Body of pancreas (tissue), 4 donors: ENCODE measurements at places on chromosomes 13 and 19. TPM values are rescaled to one million over a fixed set of nuclear protein-coding genes. Genes with fewer than 3 reads are reported as not detected.

- no peak for DNase-seq
Observed at GRCh38 chr19:47821460-47822020, at the start of gene CRX. TSS of gene CRX (plus strand) at chr19:47821937. CDS start at chr19:47834444, 12,507 bp downstream.

DNA sequence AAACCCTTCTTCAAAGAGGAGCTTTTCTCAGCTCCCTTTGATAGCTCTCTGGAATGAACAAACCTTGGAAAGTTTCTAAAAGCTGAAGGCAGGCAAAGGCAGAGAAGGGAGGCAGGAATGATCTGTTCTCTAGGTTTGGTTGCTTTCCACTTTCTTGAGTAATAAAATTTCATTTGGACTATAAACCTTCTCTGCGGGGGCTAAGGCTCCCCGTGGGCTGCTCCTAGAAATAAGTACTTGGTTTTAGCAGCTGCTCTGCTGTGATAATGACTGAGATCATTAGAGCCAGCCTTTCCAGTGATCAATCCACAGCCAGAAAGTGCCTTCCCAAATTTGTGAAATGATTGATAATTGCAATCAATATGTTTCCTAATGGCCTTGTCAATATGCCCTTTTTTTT lies 183.8 kb upstream of the HTR2A start:
- no peak for DNase-seq

GRCh38 chr13:84118839-84119409 lies 236.7 kb upstream of the SLITRK1 start:
- DNase-seq, result no peak

DNA sequence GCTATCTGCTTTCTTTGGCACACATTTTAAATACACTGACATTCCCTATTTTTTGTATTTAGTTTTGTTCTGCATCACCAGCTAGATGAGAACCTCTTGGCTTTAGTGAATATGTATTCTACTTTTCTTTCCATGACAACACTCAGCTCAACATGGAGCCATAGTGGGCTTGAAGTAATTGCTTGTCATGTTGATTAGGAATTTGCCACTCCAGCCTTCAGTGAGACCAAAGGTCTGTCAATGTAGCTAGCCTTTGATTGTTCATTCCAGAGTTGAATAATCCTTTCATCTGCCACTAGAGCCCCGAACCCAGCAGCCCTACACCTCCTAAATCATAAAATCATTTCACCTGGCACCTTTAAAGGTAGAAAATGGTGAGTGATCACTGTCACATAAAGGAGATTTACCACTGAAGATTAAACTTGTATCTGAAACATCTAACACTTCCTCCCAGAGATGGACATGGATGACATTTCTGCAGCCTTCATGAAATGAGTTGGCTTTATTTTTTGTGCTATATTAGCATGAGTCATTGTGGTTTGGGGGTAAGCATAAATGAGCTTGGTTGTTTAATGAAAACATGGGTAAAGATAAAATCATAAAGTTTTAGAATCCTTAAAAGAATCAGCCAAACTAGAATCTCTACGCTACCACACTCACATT lies 29.2 kb upstream of the GARRE1 start:
- no peak for DNase-seq

GRCh38 chr13:101399365-101399764 lies 16.9 kb downstream of the NALCN start:
- no peak for DNase-seq

DNA sequence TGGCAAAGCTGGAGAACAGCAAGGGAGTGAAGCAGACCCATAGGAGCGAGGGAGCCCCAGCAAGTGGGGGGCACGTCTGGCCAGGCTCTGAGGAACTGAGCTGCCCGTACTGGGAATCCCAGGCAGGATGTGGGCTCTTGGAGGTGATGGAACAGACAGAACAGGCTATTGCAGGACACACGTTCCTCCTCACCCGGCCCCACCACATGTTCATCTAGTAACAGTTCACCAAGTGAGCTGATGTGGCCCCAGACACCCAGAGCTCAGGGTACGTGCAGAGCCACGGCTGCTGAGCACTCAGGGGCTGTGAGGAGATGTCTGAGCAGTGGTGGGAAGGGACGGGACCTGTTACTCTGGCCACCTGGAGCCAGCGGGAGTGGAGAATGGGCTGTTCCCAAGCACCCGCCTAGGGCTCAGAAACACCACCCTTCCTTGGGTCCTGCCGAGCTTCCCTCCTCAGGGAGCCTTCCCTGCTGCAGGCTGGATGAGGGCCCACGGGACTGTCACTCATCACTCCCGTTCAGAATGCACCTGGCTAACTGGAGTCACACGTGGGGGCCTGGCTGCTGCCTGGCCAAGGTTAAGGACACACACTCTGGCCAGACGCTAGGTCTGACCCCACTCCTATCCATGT lies 18.4 kb downstream of the ELL start:
- DNase-seq, result no peak

GRCh38 chr13:42322806-42323205 lies 50.9 kb downstream of the AKAP11 start:
- no peak for DNase-seq

- DNase-seq, result no peak
Observed at GRCh38 chr13:72963762-72964161, 95.0 kb upstream of the KLF5 start.

- DNase-seq, result peak; percentile 29
Observed at GRCh38 chr13:60009300-60010253, 154.2 kb downstream of the DIAPH3 start.

- DNase-seq, result no peak
Observed at GRCh38 chr13:33051632-33052031, 35.4 kb downstream of the KL start.

- DNase-seq, result no peak
Observed at GRCh38 chr13:109875746-109876145, 89.4 kb upstream of the IRS2 start.

GRCh38 chr19:54154603-54155345 lies 4.7 kb downstream of the LENG1 start:
- no peak for DNase-seq

- DNase-seq, result no peak
Observed at GRCh38 chr19:48398102-48398374, 4.6 kb downstream of the GRIN2D start.

GRCh38 chr13:51192348-51192747 lies 29.9 kb upstream of the FAM124A start:
- DNase-seq, result no peak

- DNase-seq, result no peak
Observed at GRCh38 chr13:44822291-44822690, 167.0 kb downstream of the NUFIP1 start.

- DNase-seq, result no peak
Observed at GRCh38 chr19:41888926-41889325, 5.9 kb downstream of the ARHGEF1 start.

GRCh38 chr13:66716538-66716937 lies 513.6 kb downstream of the PCDH9 start:
- no peak for DNase-seq

- peak; percentile 63 for DNase-seq
Observed at GRCh38 chr19:13055213-13056051, 47.2 kb downstream of the LYL1 start.

- DNase-seq, result peak; percentile 23
Observed at GRCh38 chr19:42277821-42278451, 8.9 kb downstream of the CIC start.

DNA sequence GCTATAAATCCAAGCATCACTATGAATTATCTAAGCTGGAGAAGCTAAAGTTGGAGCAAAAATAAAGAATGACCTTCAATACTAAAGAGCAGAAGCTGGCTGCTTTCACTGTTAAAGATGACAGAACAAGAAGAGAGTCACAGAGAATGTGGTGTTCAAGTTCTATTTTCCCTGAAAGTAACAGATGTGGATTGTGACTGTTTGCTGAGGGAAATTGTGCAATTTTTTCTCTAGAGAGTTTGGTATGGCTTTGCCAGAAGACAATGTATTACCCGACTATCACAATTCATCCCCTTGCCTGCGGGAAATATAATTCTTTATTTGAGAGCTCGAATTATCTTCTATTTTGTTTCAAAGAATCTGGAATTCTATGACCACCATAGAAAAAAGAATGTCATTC lies 83.1 kb downstream of the TNFSF13B start:
- DNase-seq, result no peak

GRCh38 chr13:86710896-86711295 lies 911.7 kb upstream of the SLITRK6 start:
- DNase-seq, result no peak

DNA sequence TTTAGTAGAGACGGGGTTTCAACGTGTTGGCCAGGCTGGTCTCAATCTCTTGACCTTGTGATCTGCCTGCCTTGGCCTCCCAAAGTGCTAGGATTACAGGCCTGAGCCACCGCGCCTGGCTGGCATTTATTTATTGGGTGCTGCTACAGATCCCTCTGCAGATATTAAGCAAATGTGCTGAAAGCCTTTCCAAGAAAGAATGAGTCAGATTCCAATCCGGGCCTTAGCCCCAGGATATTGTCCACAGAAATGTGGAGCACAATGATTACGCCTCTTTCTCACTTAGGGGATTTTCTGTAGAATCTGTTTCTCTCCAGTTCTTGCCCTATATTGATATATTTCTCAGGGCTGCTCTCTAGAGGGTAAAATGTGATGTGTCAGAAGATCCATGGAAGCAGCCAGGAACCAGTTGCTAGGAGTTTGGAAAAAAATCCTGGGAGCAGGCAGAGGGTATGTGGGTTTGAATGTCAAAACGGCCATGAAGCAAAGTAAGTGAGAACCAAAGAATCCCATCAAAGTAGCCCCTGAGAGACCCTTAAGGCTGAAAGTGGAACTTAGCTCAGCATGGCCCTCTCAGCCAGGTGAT lies 24.8 kb upstream of the IGFL4 start:
- DNase-seq, result no peak

SULT2A1 gene
- total RNA-seq, result not detected

TUBB4A gene
- total RNA-seq, result 3.4 TPM

IL17D gene
- 0.78 TPM for total RNA-seq

CLEC17A gene
- not detected for total RNA-seq

TMEM59L gene
- total RNA-seq, result 0.66 TPM

MRPL57 gene
- total RNA-seq, result 10.2 TPM

LATS2 gene
- total RNA-seq, result 12.2 TPM

RGS9BP gene
- total RNA-seq, result not detected

DPF1 gene
- total RNA-seq, result not detected
